ENCODE measurements at places on chromosomes 5 and 9.

- no peak for DNase-seq
Observed at GRCh38 chr5:170408877-170409660, 19.9 kb upstream of the KCNMB1 start.

GRCh38 chr5:36705055-36705454 is 98.6 kb downstream of the SLC1A3 start:
- no peak for DNase-seq

DNA sequence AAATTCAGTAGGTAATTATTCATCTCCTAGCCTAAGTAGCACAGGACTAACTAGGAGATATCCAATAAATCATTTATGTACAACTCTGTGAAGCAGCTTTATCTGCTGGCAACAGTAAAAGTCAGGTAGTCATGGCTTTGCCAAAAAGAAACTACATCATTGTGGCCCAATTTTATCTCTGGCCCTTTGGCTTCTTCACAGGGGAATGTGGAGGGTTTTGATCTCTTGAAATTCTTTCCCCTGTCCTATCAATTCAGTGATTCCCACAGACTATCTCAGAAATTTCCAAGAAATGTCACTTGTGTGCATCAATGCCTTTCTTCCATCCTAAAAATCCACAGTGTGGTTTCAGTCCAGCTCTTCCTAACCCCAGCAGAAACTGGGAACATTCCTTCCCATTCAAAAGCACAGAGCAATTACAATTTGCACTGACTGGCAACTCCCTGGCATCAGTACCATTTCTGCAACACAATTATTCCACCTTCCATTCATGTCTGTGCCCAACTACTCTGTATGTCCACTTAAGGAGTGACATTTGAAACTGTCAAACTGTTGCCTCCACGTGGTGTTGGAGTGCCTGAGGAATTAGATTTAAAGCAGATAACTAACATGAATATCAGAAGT is 6.6 kb downstream of the CDC14B start:
- no peak for DNase-seq

DNA sequence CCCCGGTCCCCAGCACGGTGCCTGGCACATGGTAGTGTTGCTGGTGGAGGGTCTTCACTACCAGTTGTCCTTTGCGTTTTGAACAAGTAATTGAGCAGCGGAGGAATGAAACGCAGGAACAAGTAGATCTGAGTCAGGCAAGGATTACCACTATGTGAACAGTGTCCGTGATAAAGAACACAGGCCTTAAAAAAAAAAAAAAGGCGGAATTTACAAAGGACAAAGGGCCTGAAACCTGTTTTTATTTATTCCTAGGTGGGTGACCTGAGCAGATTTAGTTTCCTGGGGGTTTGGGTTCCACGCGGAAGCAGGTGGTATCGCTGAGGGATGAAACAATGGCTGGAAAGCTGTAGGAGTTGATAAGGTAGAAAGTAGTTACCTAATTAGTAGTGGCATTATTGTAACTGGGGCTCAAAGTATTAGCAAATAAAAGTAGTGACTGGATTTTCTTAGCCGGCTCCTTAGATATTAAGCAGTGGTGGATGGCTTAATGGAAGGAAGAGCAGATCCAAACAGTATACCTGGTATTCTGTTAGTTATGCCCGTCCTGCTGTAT is 1.1 kb downstream of the RUSC2 start:
- DNase-seq, result no peak

DNA sequence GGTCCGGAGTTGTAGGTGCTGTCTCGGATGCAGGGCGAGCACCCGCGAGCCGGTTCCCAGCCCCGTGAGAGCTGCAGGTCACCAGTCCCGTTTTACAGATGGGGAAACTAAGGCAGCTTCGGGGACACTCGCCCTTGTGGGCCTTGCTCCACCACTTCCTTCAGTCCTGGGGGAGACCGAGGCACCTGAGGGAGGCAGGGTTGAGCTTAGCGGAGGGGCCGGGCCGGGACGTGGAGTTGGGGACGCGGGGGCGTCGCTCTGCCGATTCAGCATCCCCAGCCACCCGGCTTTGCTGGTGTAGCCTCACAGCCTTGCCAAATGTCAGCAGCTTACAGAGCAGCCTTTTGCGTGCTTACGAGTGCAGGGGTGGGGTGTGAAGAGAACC is 530 bp downstream of the BBLN start:
- DNase-seq, result no peak

- no peak for DNase-seq
Observed at GRCh38 chr5:62934319-62934718, 355.7 kb downstream of the LRRC70 start.

- DNase-seq, result peak; percentile 67
Observed at GRCh38 chr9:132160802-132161742, 786 bp upstream of the NTNG2 start.

GRCh38 chr5:68381909-68382308 is 166.4 kb downstream of the PIK3R1 start:
- DNase-seq, result no peak

- no peak for DNase-seq
Observed at GRCh38 chr5:14929293-14930065, 57.9 kb upstream of the ANKH start.

DNA sequence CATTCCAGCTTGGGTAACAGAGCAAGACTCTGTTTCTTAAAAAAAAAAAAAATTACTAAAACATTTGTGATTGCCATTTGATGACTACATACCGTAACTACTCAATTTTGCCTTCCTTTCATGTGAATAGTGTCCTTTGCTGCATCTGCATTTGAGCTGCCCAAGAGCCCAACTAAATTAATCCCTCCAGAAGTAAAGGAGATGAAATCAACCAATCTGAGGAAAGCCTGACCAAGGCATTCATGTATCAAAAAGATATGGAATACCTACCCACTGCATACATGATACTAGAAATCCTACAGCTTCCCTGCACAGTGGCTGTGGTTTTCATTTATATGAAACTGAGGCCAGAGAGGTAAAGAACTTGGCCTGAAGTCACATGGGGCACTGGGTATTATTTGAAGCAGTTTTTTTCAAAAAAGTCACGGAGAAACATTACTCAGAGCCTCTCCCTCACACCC is 177.5 kb downstream of the AOPEP start:
- DNase-seq, result no peak

GRCh38 chr5:97224112-97224750 is 41.2 kb upstream of the RIOK2 start:
- DNase-seq, result no peak

- peak; percentile 30 for DNase-seq
Observed at GRCh38 chr9:101727612-101728524, 10.6 kb downstream of the GRIN3A start.

GRCh38 chr9:13707612-13708576 is 428.4 kb upstream of the MPDZ start:
- no peak for DNase-seq

DNA sequence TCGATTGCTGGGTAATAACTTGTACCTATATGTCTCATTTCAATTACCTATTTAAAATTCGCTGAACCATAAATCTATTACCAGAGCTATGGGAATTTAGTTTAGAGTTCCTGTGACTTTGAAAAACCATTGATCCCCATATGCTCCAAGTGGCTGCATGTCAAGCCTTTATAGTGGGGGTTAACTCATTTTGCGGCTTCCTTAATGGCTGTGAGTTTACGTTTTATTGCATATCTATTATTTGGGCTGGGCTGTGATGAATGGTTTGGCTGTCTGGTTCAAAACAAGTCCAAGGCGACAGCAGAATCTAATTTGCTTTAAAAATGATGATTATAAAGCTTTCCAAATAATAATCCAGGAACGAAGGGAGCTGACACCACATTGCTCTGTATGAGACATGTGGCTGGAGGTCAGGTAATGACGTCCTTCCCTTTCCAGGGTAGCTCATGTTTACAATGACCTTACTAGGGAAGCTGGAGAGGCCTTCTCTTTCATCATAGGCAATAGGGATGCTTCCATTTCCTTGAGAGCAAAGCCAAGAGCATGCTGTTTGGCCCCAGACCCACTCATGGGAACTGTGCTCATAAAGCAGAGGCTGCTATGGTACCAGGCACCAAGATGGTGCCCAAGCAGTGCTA is 258.3 kb downstream of the HSPA4 start:
- DNase-seq, result no peak
